ENCODE measurements at places on chromosomes 6 and 20. TPM values are rescaled to one million over a fixed set of nuclear protein-coding genes. Genes with fewer than 3 reads are reported as not detected.

Gene CAGE1
- 0.03 TPM for total RNA-seq

Gene KCNK16
- not detected for total RNA-seq

Gene PAQR8
- total RNA-seq, result 3.4 TPM

Gene CD83
- total RNA-seq, result 7.2 TPM

Gene NR2E1
- 0.05 TPM for total RNA-seq

Gene DOK5
- total RNA-seq, result 0.53 TPM

Gene HSPA1L
- total RNA-seq, result 0.11 TPM

Gene CRIP3
- not detected for total RNA-seq

Gene FRMD1
- not detected for total RNA-seq

Gene SRC
- total RNA-seq, result 22.2 TPM

Gene GPX6
- not detected for total RNA-seq

Gene SDCBP2
- 1.7 TPM for total RNA-seq

Gene PSORS1C2
- total RNA-seq, result not detected

Gene RIPPLY2
- total RNA-seq, result not detected

All from A375 (cell line).